ENCODE measurements at places on chromosomes 1 and 21. TPM values are rescaled to one million over a fixed set of nuclear protein-coding genes. Genes with fewer than 3 reads are reported as not detected.

SERTAD4 gene
- 0.46 TPM for total RNA-seq

OR10J1 gene
- not detected for total RNA-seq

LRRC53 gene
- total RNA-seq: not detected

NBPF6 gene
- not detected for total RNA-seq

GCSAML gene
- total RNA-seq: not detected

MROH9 gene
- total RNA-seq: not detected

DCDC2B gene
- not detected for total RNA-seq

NUDT4B gene
- 1.2 TPM for total RNA-seq

C1orf94 gene
- total RNA-seq: not detected

SPATA46 gene
- not detected for total RNA-seq
